ENCODE measurements at places on chromosomes 16 and 17.
A peak's percentile ranks its signal among the peaks of the same experiment; 100 is the strongest.

DNA sequence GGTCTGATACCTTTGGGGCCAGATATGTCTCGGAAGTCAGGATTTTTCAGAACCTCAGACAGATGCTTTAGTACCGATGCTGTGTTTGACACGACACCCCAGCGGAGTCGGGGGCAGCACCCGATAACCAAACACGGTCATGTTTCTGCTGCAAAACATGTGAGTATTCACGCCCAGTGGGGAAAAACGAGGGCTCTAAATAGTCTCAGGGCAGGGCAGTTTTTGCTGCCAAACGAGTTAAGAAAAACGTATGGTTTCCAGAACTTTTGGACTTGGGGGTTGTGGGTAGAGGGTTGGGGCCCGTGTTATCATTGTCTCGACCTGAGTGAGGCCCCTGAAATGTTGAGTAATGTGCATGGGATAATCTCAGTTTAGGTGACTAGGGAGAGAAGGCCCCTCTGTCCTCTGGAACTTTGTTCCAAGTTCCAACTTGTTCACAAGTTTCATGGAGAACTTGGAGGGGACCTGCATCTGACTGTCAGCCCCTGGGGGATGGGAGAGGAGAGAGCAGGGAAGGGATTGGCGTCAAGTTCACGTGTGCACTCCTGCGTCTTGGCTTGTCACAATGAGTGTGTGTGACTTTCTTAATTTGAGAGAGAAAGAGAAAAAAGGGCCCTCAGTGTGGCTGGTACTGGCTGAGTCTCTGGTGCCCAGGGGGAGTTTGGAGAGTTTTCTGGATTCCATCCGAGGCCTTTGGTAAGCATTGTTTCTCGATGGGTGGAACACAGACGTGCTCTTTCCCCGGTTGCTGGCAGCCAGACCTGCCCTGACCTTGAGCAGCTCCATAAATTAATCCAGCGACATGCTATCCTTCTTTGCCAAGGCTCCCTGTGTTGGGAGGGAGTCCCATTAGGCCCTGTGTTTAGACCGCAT, 83.9 kb upstream of the CIBAR2 start:
- DNase-seq, result no peak

- DNase-seq, result no peak
Measured at GRCh38 chr17:21263376-21263775, 10.2 kb upstream of the NATD1 start.

DNA sequence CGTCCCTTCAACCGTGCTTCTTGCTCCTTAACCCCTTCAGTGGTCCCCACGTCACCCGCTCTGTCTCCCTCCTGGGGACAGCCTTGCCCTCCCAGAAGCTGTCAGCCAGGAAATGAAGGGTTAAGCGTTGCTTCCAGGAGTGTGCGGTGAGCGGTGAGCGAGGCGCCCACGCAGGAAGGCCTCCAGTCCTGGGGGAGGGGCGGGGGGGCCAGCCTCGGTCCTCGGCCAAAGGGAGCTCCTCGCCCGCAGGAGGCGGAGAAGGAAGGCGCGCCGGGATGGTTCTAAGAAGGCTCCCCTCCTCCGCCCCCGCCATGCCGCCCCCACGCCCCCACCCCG, 2.3 kb downstream of the RBFOX3 start:
- DNase-seq, result no peak

- no peak for DNase-seq
Measured at GRCh38 chr17:32588982-32589381, 102.2 kb downstream of the CDK5R1 start.

- no peak for DNase-seq
Measured at GRCh38 chr16:49462362-49462988, 88.9 kb downstream of the C16orf78 start.

- no peak for DNase-seq
Measured at GRCh38 chr17:66625311-66625767, 209.6 kb upstream of the CACNG5 start.

- DNase-seq, result no peak
Measured at GRCh38 chr16:87288753-87289362, 28.3 kb downstream of the C16orf95 start.

DNA sequence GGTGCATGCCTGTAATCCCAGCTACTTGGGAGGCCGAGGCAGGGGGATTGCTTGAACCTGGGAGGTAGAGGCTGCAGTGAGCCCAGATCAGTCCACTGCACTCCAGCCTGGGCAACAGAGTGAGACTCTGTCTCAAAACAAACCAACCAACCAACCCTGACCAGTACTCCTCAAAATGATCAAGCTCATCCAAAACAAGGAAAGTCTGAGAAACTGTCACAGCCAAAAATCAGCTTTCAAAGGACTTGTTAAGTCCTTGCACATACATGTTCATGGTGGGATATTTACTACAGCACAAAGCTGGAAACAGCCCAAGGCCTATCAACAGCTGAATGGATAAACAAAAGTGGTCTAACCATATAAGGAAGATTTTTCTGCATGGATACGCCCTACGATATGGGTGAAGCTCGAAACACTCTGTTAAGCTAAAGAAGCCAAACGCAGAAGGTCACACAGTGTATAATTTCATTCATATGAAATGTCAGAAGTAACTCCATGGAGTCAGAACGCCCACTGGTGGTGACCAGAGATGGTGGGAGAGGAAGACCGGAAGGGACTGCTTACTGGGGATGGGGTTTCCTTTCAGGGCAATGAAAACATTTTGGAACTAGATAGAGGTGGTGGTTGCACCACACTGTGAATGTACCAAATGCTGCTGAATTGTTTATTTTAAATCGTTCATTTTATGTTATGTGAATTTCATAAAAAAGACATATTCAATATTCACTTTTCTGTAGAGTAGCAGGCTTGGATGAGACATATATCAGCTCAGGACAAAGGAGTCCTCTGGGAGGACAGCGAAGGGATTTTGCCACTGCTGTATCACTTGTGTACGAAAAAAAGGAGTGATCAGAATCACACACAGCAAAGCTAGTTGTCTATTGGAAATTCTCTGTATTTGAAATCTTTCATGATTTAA, 17.7 kb downstream of the CCL17 start:
- DNase-seq, result peak; percentile 55

GRCh38 chr17:61064087-61064951, 335.3 kb upstream of the TBX2 start:
- DNase-seq, result no peak

DNA sequence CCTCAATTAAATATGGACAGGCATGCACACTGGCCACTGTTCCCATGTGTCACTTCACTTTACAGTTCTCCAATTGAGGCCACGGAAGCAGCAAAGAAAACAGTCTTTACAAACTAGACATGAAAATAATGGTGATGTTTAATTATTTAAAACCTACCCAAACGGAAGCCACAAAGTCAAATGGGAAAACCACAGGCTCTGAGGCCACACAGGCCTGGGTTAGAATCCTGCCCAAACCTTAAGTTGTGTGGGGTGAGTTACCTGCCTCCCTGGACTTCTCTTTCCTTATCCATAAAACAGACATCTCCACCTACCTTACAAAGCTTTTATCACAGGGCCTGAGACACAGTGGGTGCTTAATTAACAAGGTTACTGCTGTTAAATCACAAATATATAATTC, 137.4 kb downstream of the PARN start:
- no peak for DNase-seq

DNA sequence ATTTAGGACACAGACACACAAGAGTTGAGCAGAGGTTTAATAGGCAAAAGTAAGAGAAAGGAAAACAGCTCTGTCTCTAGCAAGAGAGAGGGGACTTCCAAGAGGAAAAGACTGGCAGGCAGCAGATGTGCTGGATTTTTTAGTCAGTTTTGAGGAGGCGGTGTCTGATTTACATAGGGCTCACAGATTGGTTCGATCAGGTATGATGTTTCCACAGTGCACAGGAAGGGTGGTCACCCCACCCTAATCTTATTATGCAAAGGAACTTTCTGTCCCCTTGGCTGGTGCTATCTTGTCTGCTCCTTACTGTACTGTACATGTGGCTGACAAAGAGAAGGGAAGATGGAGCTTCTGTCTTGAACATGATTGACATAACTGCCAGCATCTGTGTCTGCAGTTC, 25.3 kb downstream of the BFAR start:
- DNase-seq, result peak; percentile 66

- DNase-seq, result no peak
Measured at GRCh38 chr16:82522026-82522425, 104.7 kb upstream of the CDH13 start.

- peak; percentile 57 for DNase-seq
Measured at GRCh38 chr17:81241648-81242420, 2.7 kb downstream of the NDUFAF8 start.

DNA sequence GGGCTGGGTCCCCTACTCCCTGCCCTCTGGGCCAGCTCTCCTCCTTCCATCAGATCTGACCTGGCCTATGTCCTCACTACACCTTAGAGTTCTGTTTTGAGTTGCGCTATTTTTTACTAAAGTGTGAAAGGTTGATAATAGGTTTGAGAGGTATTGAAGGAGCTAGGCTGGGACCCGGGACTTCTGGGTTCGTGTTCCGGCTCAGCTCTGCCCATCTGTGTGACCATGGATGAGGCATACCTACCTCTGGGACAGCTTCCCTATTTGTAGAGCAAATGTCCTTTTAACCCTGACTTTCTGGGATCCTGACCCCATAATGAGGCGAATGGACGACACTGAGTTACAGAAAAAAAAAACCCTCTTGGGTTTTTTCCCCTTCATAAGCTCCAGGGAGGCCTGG, 36.0 kb downstream of the IL21R start:
- no peak for DNase-seq

GRCh38 chr17:5558815-5559785, 25.2 kb downstream of the NLRP1 start:
- DNase-seq, result no peak

- no peak for DNase-seq
Measured at GRCh38 chr17:29180788-29181160, 576 bp upstream of the MYO18A start.

- DNase-seq, result no peak
Measured at GRCh38 chr17:7019367-7019766, 3.5 kb upstream of the BCL6B start.

DNA sequence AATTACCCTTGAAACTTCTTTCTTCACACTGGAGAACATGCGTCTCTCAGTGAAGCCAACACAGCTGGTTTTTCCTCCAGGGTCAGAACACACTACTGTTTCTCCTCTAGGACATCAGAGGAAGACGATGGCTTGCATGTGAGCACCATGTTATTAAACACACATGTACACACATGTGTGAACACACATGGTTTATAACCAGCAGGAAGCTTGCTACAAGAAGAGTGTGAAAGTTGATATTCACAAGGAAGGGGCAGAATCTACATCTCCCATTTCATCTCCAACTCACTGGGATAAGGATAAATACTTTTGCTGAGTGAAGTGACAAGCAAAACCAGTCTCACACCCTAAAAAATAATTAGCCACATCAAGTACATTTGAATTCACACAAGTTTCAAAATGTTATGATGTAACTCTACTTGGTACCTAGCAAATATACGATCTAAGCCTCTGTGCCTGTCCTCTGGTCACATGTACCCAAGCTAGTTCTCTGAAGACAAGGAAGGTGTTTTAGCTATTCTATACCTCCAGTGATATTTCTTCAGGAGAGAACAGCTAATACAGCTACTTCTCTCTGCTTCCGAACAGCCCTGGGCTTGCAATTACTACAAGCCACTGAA, 127.7 kb downstream of the PARN start:
- DNase-seq, result no peak

DNA sequence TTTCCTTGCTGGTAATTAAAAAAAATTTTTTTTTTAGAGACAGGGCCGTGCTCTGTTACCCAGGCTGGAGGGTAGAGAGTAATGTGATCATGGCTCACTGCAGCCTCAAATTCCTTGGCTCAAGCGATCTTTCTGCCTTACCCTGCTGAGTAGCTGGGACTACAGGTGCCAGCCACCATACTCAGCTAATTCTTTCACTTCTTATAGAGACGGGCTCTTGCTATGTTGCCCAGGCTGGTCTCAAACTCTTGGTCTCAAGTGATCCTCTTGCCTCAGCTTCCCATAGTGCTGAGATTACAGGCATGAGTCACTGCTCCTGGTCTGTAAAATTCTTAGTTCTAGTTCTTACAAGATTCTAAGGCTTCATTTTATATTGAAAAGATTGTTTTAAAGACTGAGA, 11.1 kb downstream of the SMIM36 start:
- DNase-seq, result no peak

DNA sequence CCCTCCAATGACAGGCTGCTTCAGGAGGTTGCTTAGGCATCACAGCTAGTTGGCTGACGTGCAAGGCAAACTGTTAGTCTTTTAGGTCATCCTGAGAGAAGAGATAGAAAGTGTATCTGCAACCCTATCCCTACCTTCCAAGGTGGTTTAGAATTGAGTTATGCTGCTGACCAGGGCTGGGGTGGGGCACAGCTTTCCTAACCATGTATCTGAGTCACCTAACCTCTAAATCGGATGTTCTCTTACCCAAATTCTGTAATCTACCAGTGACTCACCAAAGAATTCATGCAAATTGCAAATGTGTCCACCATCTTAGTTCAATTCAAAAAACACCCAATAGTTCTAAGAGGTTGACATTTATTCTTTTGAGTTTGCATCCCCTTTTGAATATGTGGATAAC, 107.2 kb upstream of the DYNLRB2 start:
- no peak for DNase-seq

DNA sequence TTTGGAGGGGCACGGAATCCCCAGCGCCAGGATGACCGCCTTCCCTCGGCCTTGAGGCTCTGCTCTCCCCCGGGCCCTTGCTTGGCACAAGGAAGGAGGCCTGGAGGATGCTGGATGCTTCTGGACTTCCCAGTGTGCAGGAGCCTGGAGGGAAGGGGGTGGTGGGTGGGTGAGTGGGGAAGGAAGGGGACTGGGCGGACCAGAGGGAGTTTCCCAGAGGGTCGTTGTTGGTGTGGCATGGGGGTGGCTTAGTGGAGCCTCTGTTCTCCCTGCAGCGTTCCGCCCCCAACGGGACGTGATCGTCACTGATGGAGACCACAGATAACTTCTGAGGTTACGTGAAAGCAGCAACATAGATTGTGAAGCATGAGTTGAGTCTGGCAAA, 140.0 kb downstream of the IRF8 start:
- no peak for DNase-seq

DNA sequence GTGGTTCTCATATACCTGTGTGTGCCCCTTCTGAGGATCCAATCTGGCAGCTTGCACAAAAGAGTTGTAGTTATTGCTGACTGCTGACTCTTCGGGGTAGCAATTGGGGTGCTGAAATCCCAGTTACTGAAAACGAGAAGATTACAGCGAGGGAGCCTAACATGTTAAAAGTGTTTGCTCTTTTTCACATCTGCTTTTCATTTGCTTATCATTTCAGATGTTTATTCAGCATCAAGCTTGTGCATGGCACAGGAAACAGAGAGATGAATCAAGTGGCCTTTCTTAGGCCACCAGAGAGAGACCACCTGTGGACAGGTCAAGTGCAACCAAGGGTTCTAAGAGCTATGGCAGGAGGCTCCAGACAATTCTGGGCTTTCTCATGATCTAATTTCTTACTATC, 16.9 kb downstream of the DHRS7B start:
- DNase-seq, result no peak

GRCh38 chr17:21019976-21020586, 22.7 kb downstream of the USP22 start:
- DNase-seq, result peak; percentile 70
